Progenitor cell of endocrine pancreas (in vitro differentiated cells): ENCODE measurements at places on chromosomes 3 and 15. TPM values are rescaled to one million over a fixed set of nuclear protein-coding genes. Genes with fewer than 3 reads are reported as not detected.

- no peaks in the 10 kb centered on the region for H3K36me3 ChIP-seq
- peak; percentile 49 for DNase-seq
- H3K27me3 ChIP-seq: peaks cover 25% of the 10 kb centered on the region
- peaks cover 25% of the 10 kb centered on the region for H3K4me1 ChIP-seq
These were observed 522 bp downstream of the PDZRN3 start for GRCh38 chr3:73624017-73624820.

DNA sequence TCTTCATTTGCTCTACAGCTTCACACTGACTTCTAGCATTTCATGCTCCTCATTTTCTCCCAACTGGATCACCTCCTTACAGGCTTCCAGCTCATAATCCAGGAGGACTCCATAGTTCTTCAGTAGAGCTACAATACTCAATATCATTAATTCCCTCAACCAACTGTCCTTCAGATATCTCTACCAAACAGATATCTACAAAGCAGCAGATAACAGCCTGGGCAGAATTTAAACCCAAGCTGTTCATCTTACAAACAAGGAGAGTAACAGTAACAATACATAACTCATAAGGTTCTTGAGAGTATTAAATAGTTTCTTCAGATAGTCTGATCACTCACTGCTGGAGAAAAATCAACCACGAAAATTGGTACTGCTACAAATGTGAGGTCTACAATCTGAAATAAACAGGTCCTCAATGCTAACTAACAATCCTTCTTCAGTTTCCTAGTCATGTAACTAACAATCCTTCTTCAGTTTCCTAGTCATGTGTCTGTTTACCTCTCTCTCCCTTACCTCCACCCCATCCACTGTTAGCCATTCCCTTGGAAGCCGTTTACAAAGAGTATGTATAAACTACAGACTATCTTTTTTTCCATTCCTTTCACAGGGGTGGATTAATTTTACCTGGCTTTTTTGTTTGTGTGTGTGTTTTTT, 5.0 kb downstream of the PEAK1 start:
- H3K27me3 ChIP-seq: no peaks in the 10 kb centered on the region
- H3K4me1 ChIP-seq: peaks cover 20% of the 10 kb centered on the region
- no peak overlapping the region for H3K4me3 ChIP-seq

DNA sequence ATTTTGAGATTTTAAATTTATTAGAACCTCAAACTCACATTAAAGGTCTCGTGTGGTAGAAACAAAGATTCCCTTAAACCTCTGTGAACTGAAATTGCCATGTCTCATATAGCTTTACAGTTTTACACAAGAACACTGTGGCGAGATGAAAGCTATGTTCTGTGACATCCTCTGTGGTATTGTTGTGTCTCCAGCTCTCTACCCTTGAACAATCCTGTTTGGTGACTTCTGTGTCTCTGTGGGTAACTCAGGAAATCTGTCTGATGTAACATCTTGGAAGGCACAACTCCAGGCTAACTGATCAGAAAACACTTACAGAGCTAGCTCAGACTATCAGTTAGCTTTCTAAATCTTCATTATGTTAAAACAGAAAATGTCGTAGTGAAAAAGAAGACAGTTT, 318.8 kb upstream of the GBE1 start:
- no peak for DNase-seq
- no peaks in the 10 kb centered on the region for H3K36me3 ChIP-seq
- no peak overlapping the region for H3K4me3 ChIP-seq
- H3K27ac ChIP-seq: no peak overlapping the region
- peaks cover 4% of the 10 kb centered on the region for H3K27me3 ChIP-seq
- H3K4me1 ChIP-seq: peaks cover 14% of the 10 kb centered on the region

GRCh38 chr3:38247366-38248035, 18.1 kb upstream of the SLC22A13 start:
- peaks cover 22% of the 10 kb centered on the region for H3K36me3 ChIP-seq
- H3K4me3 ChIP-seq: no peak overlapping the region
- H3K27ac ChIP-seq: no peak overlapping the region

- peaks cover 5% of the 10 kb centered on the region for H3K4me1 ChIP-seq
- no peak overlapping the region for H3K27ac ChIP-seq
- DNase-seq: no peak
These were observed 383.1 kb downstream of the NAALADL2 start for GRCh38 chr3:175242243-175242642.

DNA sequence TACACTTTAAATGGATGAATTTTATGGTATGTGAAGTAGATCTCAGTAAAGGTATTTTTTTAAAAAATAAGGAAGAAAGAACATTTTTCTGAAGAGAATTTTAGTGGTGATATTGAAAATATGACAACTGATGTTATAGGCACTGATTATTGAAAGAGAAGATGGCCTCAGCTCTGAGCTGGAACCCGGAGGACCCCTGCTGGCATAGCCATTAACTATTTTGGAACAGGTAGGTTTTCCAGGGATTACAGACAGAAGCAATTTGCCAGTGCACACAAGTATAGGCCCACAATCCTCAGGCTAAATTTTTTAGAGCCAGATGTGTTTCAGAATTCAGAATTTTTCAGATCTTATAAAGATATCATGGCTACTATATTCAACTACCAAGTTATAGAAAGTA, 315.9 kb upstream of the GPR149 start:
- no peaks in the 10 kb centered on the region for H3K4me1 ChIP-seq
- no peaks in the 10 kb centered on the region for H3K27me3 ChIP-seq
- H3K36me3 ChIP-seq: no peaks in the 10 kb centered on the region
- no peak for DNase-seq
- H3K4me3 ChIP-seq: no peak overlapping the region

DNA sequence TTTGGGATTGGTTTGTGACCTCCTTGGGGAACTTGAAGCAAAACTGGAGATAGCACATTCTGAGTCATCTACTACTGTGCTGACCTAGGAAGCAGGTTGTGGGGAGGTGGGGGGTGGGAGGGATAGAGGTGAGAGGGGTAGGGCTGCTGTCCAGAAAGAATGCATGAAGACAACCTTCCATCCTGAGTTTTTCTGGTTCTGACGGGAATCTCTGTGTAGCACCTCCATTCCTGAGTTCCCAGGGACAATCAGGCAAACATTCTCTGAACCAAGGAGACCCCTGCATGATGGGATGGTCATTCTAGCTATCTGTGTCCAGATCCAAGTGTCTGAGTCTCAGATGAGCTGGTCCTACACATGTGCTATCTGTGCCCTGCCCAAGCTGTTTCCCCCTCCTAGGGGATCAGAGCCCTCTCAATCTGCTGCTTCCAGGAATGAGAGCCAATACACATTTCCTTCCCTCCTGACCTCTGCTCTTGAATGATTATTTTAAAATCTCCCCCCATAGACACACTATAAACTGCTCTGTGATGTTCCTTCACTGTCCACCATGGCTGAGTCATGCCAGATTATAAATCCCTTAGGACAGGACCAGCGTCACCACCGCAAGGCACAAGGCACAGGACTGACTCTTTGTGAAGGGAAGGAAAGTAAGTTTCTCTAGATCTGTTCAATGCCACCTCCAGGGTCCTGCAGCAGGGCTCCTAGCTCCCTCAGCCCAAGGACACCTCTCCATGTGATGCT, 2.2 kb upstream of the CD276 start:
- H3K36me3 ChIP-seq: no peaks in the 10 kb centered on the region
- peaks cover 10% of the 10 kb centered on the region for H3K27me3 ChIP-seq
- DNase-seq: no peak
- H3K4me1 ChIP-seq: peaks cover 20% of the 10 kb centered on the region
- no peak overlapping the region for H3K4me3 ChIP-seq

DNA sequence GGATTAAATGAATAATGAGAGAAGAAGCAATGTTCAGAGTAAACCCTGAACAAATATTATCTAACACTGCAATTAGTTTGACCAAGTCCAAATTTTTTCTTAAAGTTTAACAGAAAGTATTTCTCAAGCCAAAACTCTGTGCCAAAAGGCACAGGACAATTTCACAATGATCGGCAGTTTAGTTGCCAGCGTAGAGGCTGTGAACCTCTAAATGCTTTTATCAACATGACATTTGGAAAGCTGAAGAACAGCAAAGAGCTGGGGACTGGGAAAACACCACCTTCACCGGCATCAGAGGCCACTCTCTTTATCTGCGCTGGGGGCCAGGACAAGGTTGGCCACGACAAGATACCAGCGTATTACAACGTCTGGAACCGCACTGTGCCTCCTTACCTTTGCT, 125.6 kb downstream of the ADAMTS17 start:
- H3K4me3 ChIP-seq: no peak overlapping the region
- no peaks in the 10 kb centered on the region for H3K36me3 ChIP-seq
- no peak overlapping the region for H3K27ac ChIP-seq
- H3K4me1 ChIP-seq: peaks cover 11% of the 10 kb centered on the region
- H3K27me3 ChIP-seq: no peaks in the 10 kb centered on the region

DNA sequence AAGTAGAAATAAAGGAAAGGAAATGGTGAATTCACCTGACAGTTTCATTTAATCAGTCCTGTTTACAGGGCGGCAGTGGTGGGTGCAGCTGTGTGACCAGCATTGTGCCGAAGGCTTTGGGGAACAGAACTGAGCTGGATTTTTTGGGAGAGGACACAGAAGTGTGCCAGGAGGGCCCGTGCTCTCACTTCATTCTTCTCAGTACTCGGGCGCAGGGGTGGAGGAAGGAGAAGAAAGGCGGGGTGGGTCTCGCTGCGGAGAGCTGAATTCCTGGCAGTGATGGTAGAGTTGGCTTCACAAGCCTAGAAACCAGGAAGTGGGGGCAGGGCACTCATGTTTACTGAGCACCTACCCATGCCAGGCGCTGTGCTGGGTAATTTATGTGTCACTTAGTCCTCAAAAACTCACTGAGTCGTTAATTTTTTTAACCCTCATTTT, 64.6 kb downstream of the CRTC3 start:
- DNase-seq: no peak
- H3K27ac ChIP-seq: no peak overlapping the region
- H3K36me3 ChIP-seq: peaks cover 3% of the 10 kb centered on the region

- H3K36me3 ChIP-seq: peaks cover 8% of the 10 kb centered on the region
These were observed 10.9 kb downstream of the SMAD3 start for GRCh38 chr15:67076147-67076843.

DNA sequence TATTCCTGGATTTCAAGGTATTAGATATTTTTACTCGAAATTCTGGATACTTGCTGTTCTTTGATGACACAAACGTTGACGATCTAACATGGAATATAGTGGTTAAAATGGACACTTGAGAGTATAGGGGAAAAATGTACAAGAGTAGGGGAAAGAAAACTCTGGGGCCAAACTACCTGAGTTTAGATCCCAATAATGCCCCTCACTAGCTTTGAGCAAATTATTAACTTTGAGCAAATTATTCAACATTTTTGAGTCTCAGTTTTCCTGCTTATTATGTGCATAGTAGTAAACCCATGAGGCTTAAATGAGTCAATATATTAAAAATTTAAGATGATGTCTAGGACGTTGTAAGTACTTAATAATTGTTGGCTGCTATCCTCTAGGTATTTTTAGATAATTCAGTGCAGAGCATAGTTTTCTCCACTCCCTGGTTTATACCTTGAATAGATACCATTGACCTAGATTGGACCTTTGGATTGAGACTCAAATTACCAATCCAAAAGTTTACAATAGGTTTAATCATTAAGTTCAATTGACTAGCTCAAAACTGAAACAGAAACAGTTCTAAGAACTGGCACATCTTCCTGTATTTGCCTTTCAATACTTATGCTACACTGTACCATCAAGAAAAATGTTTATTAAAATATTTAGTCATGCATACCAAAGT, 4.5 kb downstream of the ADGRG7 start:
- peaks cover 4% of the 10 kb centered on the region for H3K36me3 ChIP-seq
- peak overlapping the region; percentile 90 for H3K27ac ChIP-seq
- peaks cover 21% of the 10 kb centered on the region for H3K4me1 ChIP-seq
- no peaks in the 10 kb centered on the region for H3K27me3 ChIP-seq
- H3K4me3 ChIP-seq: peak overlapping the region; percentile 50

DNA sequence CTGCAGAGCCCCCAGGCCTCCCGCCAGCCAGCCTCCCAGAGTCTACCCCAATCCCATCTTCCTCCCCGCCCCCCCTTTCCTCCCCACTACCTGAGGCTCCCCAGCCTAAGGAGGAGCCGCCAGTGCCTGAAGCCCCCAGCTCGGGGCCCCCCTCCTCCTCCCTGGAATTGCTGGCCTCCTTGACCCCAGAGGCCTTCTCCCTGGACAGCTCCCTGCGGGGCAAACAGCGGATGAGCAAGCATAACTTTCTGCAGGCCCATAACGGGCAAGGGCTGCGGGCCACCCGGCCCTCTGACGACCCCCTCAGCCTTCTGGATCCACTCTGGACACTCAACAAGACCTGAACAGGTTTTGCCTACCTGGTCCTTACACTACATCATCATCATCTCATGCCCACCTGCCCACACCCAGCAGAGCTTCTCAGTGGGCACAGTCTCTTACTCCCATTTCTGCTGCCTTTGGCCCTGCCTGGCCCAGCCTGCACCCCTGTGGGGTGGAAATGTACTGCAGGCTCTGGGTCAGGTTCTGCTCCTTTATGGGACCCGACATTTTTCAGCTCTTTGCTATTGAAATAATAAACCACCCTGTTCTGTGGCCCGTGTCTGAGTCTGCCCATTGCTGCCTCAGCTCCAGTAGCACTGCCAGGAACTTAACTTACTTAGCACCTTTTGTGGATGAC, 32.2 kb downstream of the PTPN23 start:
- no peaks in the 10 kb centered on the region for H3K27me3 ChIP-seq
- peak overlapping the region; percentile 43 for H3K27ac ChIP-seq
- peaks cover 21% of the 10 kb centered on the region for H3K36me3 ChIP-seq
- no peaks in the 10 kb centered on the region for H3K4me1 ChIP-seq
- DNase-seq: no peak

DNA sequence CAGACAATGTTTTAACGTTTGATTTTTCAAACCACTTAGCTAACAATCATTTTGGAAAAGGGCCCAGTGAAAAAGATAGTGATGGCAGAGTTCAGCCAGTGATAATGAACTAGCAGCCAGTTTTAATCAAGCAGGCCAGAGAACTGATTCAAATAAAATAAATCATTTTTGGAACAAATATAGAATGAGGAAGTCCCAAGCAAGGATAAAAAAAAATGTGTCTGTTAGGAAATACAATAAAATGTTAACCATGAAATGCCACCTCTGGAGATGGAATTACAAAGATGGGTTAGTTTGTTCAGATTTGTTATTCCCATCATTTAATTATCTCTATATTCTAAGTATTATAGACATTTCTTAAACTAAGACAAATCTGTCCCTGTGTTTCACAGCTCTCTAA, 1.1 kb downstream of the HERC1 start:
- H3K4me1 ChIP-seq: peaks cover 15% of the 10 kb centered on the region
- no peaks in the 10 kb centered on the region for H3K36me3 ChIP-seq
- H3K27me3 ChIP-seq: peaks cover 2% of the 10 kb centered on the region
- DNase-seq: no peak
- H3K4me3 ChIP-seq: peak overlapping the region; percentile 96

DNA sequence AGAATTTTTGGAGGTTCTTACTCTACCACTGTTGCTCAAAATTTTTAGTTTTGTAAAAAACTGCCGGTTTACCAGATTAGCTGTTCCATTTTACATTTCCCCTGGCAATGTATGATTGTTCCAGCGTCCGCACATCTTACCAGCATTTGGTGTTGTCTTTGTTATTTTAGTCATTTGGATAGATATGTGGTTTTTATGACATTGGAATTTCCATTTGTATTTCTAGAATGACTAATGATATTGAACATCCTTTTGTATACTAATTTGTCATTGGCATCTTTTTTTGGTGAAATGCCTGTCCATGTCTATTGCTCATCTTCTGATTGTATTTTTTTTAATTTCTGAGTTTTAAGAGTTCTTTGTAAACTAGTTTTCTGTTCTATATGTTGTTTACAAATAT, 28.5 kb downstream of the LRRC28 start:
- no peaks in the 10 kb centered on the region for H3K27me3 ChIP-seq
- H3K36me3 ChIP-seq: peaks cover 12% of the 10 kb centered on the region
- no peak overlapping the region for H3K4me3 ChIP-seq
- DNase-seq: no peak

GRCh38 chr3:51622413-51622812, 48.6 kb upstream of the TEX264 start:
- H3K36me3 ChIP-seq: peaks cover under 1% of the 10 kb centered on the region
- peaks cover 6% of the 10 kb centered on the region for H3K4me1 ChIP-seq
- H3K4me3 ChIP-seq: no peak overlapping the region
- no peak overlapping the region for H3K27ac ChIP-seq
- no peaks in the 10 kb centered on the region for H3K27me3 ChIP-seq
- DNase-seq: no peak

The APOD gene
- total RNA-seq: not detected in 2 replicates
